ENCODE measurements at places on chromosomes 5 and 9. TPM values are rescaled to one million over a fixed set of nuclear protein-coding genes. Genes with fewer than 3 reads are reported as not detected.
A peak's percentile ranks its signal among the peaks of the same experiment; 100 is the strongest.

GRCh38 chr9:96027251-96028131 lies 152.0 kb downstream of the ERCC6L2 start:
- H3K36me3 ChIP-seq = no peaks in the 10 kb centered on the region
- no peak for DNase-seq
- peak overlapping the region; percentile 66 for H3K27ac ChIP-seq
- peak overlapping the region; percentile 45 for H3K4me3 ChIP-seq

GRCh38 chr5:166398131-166398530 lies 1893.3 kb upstream of the WWC1 start:
- no peaks in the 10 kb centered on the region for H3K4me1 ChIP-seq
- no peak overlapping the region for H3K27ac ChIP-seq
- H3K36me3 ChIP-seq = no peaks in the 10 kb centered on the region
- H3K4me3 ChIP-seq = no peak overlapping the region

GRCh38 chr9:1340390-1340789 lies 290.2 kb downstream of the DMRT2 start:
- H3K27ac ChIP-seq = no peak overlapping the region
- peak; percentile 24 for DNase-seq
- no peak overlapping the region for H3K4me3 ChIP-seq
- H3K27me3 ChIP-seq = no peaks in the 10 kb centered on the region

SHISAL2B gene
- not detected for total RNA-seq

DNA sequence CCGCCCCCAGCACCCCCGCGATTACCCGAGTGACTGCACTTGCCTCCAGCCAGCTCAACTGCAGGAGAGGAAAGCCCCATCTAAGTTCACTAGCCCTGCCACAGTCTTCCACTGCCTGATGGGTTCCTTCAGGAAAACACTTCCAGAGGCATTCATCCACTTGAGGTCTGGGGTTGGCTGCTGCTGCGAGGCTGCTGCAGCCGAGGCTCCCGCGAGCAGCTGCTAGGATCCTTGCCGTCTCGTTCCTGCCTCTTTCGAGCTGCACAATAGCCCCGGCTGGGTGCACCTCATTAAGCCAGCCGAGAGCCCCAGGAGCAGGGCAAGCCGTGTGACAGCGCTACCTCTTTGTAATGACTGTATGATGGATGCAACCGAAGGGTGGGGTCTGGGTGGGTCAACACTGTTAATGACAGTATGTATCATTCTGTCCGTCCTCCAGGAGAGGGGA lies 24.2 kb upstream of the ELAVL2 start:
- H3K27me3 ChIP-seq = no peaks in the 10 kb centered on the region
- H3K4me3 ChIP-seq = peak overlapping the region; percentile 49
- DNase-seq = no peak
- H3K4me1 ChIP-seq = peaks cover 17% of the 10 kb centered on the region
- H3K36me3 ChIP-seq = no peaks in the 10 kb centered on the region

GRCh38 chr5:174840435-174840834 lies 116.1 kb downstream of the MSX2 start:
- H3K4me3 ChIP-seq = no peak overlapping the region
- no peak overlapping the region for H3K27ac ChIP-seq
- H3K36me3 ChIP-seq = no peaks in the 10 kb centered on the region

GRCh38 chr5:116466727-116467464 lies 107.7 kb downstream of the SEMA6A start:
- no peaks in the 10 kb centered on the region for H3K4me1 ChIP-seq
- H3K4me3 ChIP-seq = no peak overlapping the region
- DNase-seq = no peak
- no peaks in the 10 kb centered on the region for H3K27me3 ChIP-seq

DNA sequence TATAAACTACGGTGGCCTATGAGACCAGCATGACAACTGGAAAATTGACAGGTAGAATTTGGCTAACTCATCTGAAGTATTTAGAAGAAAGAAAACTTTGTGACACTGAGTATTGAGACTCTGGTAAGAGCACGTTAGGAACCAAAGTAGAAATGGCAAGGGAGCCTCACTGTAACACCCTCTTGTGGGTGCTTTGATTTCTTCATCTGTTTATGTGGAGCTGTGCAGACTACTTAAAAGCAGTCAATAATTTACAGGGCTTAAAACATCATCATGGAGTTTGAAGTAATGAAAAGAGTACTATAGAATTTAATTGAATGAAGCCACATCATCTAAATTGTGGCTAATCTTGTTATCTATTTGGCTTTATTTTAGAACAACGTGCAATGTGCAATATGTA lies 414.2 kb downstream of the CCDC171 start:
- no peak overlapping the region for H3K4me3 ChIP-seq
- no peaks in the 10 kb centered on the region for H3K4me1 ChIP-seq
- H3K27ac ChIP-seq = no peak overlapping the region

ZBTB6 gene
- 6.4 TPM for total RNA-seq

GRCh38 chr5:91420879-91421278 lies 37.8 kb upstream of the ARRDC3 start:
- no peaks in the 10 kb centered on the region for H3K4me1 ChIP-seq
- H3K27me3 ChIP-seq = no peaks in the 10 kb centered on the region
- H3K36me3 ChIP-seq = no peaks in the 10 kb centered on the region
- DNase-seq = no peak
- no peak overlapping the region for H3K27ac ChIP-seq

SPINK4 gene
- total RNA-seq = not detected

GRCh38 chr9:3161912-3162311 lies 318.0 kb upstream of the PUM3 start:
- DNase-seq = no peak
- H3K4me1 ChIP-seq = no peaks in the 10 kb centered on the region
- H3K27ac ChIP-seq = no peak overlapping the region
- H3K36me3 ChIP-seq = no peaks in the 10 kb centered on the region
- no peaks in the 10 kb centered on the region for H3K27me3 ChIP-seq

DNA sequence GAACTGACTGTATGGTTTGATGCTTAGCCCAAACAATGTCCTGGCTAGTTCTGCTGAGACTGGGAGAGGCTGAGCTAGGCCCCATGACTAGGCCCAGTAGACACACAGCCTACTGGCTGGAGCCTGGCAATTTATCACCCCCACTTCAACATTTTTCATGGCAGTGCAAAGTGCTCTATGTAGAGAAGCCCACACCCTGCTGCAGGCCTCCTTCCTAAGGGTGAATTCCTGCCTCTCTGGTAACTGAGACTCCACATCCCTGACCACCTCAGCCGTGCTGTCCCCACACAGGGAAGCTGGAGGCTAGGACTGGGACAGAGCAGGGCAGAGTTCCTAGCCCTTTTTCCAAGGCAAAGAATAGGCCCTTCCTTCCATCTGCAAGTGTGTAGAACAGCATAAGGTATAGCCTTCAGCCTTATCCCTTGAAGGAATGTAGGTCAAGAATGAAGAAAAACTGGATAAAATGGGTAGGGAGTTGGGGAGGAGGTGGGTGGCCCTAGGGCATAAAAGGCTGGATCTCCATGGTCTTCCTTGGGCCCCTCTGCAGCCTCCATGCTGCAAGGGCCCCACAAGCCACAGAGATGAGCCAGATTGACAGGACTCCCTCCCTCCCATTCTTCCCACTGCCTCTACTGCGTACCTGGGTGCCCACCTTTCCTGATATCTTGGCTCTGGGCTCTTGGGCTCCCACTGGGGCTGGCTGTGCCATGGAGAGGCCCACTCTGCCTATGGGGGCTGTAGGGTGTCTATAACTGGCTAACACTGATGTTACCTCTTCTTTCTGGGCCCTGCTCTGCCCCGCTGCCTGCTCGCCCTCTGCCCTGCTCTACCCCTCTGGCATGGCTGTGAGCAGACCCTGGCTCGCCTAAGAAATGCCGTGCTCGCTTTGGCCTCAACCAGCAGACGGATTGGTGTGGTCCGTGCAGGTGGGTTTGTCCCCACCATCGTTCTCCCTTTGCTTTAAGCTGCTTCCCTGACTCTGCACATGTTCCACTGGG lies 29.8 kb downstream of the TCF7 start:
- no peak for DNase-seq
- H3K4me1 ChIP-seq = no peaks in the 10 kb centered on the region
- no peaks in the 10 kb centered on the region for H3K27me3 ChIP-seq

ARL14EPL gene
- not detected for total RNA-seq

GRCh38 chr9:119736491-119737454 lies 367.5 kb upstream of the BRINP1 start:
- no peaks in the 10 kb centered on the region for H3K27me3 ChIP-seq
- no peak overlapping the region for H3K27ac ChIP-seq
- H3K4me3 ChIP-seq = no peak overlapping the region

GRCh38 chr9:129629251-129629820 lies 3.4 kb downstream of the NTMT1 start:
- no peaks in the 10 kb centered on the region for H3K27me3 ChIP-seq
- H3K4me3 ChIP-seq = no peak overlapping the region
- no peak overlapping the region for H3K27ac ChIP-seq
- peaks cover 84% of the 10 kb centered on the region for H3K4me1 ChIP-seq

GRCh38 chr5:107235167-107235566 lies 435.6 kb downstream of the EFNA5 start:
- no peak for DNase-seq
- H3K27me3 ChIP-seq = no peaks in the 10 kb centered on the region
- no peak overlapping the region for H3K4me3 ChIP-seq
- no peaks in the 10 kb centered on the region for H3K36me3 ChIP-seq
- no peaks in the 10 kb centered on the region for H3K4me1 ChIP-seq

DNA sequence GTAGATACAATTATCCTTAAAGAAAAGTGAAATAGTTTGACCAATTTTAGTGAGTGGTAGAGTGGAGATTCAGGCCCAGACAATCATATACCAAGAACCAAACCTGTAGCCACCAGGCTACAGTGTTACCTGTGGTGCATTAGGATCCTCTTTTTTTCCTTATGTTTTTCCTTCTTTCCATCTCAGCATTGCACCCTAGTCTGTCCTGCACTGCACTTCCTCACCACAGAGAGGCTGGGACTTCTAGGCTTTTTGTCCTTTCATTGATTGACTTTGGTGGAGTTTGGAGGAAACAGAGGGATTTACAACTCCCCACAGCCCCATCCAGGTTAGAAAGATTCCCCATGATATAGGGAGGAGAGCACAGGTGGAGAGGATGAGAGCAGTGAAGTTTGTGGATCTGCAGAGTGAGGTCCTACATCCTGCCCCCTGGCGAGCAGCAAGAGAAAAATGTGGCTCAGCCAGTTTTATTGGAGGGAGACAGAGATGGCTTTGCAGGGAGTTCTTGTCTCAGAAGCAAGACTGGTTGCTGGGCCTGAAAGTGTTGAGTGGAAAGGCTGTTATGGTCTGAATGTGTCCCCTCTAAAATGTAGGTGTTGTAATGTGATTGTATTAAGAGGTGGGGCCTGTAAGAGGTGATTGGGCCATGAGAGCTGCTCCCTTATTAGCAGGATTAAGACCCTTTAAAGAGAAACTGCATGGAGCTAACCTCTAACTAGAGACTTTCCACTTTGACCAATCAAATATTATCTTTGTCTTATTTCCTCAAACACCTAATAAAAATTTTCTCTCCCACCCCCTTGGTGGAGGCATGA lies 36.2 kb downstream of the KIF4B start:
- DNase-seq = no peak
- H3K4me1 ChIP-seq = no peaks in the 10 kb centered on the region
- H3K27me3 ChIP-seq = no peaks in the 10 kb centered on the region
- no peak overlapping the region for H3K27ac ChIP-seq
- no peak overlapping the region for H3K4me3 ChIP-seq
- no peaks in the 10 kb centered on the region for H3K36me3 ChIP-seq

- H3K4me3 ChIP-seq = no peak overlapping the region
- no peaks in the 10 kb centered on the region for H3K36me3 ChIP-seq
- DNase-seq = no peak
- H3K4me1 ChIP-seq = peaks cover 31% of the 10 kb centered on the region
- H3K27me3 ChIP-seq = no peaks in the 10 kb centered on the region
These were observed 5.4 kb downstream of the IGIP start for GRCh38 chr5:140130949-140131733.

CDKN2B-AS1 gene
- 1.6 TPM for total RNA-seq

GRCh38 chr9:79430619-79431018 lies 141.1 kb upstream of the TLE4 start:
- no peak overlapping the region for H3K27ac ChIP-seq
- no peak overlapping the region for H3K4me3 ChIP-seq
- H3K4me1 ChIP-seq = peaks cover 16% of the 10 kb centered on the region
- peak; percentile 67 for DNase-seq
- no peaks in the 10 kb centered on the region for H3K36me3 ChIP-seq
- no peaks in the 10 kb centered on the region for H3K27me3 ChIP-seq

IFNA10 gene
- total RNA-seq = not detected

- H3K4me3 ChIP-seq = no peak overlapping the region
- DNase-seq = no peak
- H3K27me3 ChIP-seq = no peaks in the 10 kb centered on the region
- H3K36me3 ChIP-seq = peaks cover 55% of the 10 kb centered on the region
- no peak overlapping the region for H3K27ac ChIP-seq
These were observed 7.4 kb downstream of the DDX31 start for GRCh38 chr9:132662152-132662945.

DNA sequence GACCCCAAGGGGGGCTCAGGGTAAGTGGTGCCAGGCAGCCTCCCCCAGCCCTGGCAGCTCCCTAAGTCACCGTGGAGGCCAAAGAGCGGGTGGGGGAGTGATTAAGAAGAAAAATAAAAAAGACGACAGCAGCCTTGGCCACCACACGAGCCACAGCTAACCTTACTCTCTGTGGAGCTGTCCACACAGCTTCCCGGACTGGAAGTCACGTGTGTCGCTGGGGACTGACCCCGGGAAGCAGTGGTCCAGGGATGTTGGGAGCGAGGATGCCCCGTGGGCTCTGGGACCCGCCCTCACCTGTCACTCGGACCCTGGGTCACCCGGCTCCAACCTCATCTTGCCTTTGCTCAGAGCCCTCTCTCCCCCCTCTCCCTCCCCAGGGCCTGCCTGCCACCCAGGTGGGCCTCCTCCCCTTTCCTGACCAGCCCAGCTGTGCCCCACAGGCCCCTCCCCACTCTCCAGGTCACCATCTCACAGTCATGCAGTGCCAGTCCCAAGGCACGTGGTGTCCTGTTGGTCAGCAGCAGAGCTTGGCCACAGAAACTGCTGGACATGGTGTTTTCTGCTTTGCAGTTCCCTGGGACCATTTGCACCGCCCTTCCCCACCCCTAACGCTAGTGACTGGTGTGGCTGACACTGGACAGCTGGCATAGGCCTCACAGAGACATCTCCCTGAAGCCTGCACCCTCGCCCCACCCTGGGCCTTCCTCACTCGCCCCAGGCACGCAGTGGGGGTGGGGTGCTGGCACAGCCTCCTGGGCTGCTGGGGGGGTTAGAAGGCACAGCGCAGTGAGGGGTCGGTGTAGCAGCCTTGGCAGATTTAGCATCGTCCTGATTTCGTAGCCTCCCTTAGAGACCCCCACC lies 9.8 kb upstream of the EXOC3 start:
- H3K4me1 ChIP-seq = no peaks in the 10 kb centered on the region
- peak; percentile 14 for DNase-seq
- H3K27ac ChIP-seq = no peak overlapping the region
- H3K4me3 ChIP-seq = no peak overlapping the region
- H3K36me3 ChIP-seq = no peaks in the 10 kb centered on the region
- peaks cover 52% of the 10 kb centered on the region for H3K27me3 ChIP-seq

Data from stomach (tissue), 19 donors.